ENCODE measurements at places on chromosomes 11 and 22.

GRCh38 chr11:118211006-118211405, 13.8 kb downstream of the JAML start:
- DNase-seq, result no peak

DNA sequence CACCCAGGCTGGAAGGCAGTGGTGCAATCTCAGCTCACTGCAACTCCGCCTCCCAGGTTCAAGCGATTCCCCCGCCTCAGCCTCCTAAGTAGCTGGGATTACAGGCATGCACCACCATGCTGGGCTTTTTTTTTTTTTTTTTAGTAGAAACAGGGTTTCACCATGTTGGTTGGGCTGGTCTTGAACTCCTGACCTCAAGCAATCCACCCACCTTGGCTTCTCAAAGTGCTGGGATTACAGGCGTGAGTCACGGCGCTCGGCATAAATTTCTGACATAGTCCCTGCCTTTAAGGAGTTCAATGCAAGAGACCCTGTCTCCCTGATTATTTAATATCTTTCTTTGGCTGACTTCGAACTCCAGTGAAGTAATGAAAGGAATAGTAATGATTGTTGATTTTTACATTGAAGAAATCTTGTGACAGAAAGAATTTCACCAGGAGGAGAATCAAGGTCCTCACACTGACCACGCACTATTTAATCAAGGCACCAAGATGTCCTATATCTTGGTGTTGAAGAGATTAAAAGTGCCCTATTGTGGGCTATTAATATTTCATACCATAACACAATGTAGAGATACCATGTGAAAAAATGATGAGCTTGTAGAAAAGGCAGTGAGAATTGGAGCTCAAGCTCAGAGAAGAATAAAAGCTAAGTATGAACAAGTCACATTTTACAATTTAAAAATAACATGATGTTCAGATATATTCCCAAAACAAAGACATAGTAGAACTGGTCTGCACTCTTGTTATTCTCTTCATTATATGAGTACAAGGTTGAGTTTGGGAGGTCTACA, 71.6 kb upstream of the BLID start:
- DNase-seq, result no peak

GRCh38 chr11:27064086-27064485, 23.5 kb downstream of the BBOX1 start:
- no peak for DNase-seq

DNA sequence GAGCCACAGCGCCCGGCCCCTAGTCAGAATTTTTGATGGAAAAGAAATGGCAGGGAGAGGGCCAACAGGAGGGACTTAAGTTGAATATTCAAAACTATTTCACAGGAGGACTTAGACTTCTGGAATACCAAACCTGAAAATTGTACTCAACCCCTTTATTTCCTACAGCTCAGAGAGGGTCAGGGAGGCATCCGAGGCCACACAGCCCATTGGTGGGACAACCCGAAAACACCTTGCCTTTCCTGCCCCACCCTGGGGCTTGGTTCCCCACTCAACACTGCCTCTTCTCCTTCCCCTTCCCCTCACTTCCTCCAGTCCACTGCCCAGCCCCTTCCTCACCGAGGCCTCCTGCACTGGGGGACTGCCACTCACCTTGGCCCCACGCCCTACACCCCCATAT, 1.4 kb downstream of the NAALADL1 start:
- no peak for DNase-seq

DNA sequence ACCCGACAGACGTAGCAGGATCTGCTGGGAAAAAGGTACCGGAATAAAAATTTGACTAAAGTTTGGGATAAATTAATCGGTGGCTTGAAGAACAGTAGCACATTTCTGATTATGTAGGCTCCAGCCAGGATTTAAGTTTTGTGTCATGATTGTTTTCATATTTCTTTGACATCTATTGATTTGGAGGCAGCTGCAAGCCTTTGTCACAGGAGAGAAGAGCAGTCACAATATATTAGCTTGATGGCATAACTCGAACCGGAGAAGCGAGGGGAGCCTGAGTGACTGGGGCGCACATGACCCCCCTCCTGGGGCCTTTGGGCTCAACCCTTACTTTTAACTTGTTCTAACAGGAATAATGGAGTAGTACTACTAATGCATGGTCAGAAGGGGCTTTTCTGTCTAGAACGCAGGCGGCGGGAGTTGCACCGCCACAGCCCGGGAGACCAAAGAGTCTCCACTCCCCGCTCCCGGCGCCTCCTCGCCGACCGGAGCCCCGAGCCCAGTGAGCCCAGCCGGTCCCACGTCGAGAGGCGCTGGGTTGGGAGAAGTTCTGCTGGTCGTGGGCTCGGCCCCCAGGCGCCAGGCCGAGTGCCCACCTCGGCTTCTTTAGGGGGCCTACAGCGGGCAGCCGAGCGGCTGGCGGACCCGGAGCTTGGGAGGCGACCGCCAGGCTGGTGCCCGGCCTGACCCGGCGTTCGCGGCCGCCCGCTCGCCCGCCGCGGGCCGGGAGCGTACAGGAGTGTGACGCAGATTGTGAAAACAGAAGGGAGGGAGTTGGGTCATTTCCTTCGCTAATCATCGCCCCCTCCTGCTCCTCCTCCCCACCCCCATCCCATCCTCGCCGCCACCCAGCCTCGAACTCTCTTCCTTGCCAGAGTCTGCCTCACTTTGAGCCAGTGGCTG, 15.7 kb upstream of the PAX6 start:
- DNase-seq, result no peak

DNA sequence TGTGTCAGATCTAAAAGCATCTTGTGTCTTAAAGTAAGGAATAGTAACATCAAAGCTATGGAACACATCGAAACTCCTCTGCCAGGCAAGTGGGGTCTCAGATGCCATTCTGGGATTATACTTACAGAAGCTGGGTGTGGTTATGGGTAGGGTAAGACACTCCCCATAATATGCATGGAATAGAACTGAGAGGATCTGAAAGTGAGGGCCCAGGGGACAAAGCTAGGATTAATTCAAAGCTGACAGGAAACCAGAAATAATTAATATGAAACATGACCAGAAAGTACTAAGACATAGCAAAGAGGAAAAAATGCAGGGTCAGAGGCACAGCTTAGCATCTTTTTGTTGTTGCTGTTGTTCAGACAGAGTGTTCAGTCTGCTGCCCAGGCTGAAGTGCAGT, 40.2 kb upstream of the EED start:
- no peak for DNase-seq

GRCh38 chr22:47225931-47226633, 463.6 kb downstream of the TBC1D22A start:
- no peak for DNase-seq

- DNase-seq, result peak; percentile 20
Observed at GRCh38 chr22:45997077-45997776, 20.3 kb upstream of the WNT7B start.

DNA sequence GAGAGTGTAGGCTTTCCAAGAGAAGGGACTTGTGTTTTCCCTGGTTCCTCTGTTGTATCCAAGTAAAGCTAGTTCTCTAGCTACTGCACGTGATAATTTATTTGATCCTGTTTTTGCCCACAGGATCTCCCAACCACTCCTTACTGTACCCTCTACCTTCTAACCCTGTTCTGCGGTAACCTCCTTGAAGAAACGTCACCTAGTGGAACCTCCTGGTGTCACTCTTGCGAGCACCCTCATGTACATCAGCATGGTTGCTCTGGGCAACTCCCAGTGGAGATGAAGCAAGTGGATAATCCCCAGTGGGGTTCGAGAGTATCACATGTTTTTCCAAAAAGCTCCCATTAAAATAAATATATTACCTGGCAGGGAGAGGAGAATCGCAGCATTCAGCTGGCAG, 108.9 kb upstream of the CLMP start:
- DNase-seq, result no peak

DNA sequence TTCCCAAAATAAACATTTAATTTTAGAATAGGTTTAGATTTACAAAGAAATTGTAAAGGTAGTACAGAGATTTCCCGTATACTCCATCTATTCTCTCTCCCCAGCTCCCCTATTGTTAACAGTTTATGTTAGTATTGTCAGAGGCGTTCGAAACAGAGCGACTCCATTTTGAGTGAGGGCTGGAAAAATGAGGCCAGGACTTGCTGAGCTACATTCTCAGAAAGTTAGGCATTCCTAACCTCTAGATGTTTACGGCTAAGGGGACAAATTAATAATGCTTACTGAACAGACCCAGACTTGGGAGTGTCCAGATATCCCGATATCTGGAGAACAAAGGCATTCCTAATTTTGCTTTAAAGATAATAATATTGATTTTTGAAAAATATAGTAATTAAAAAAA, 12.4 kb upstream of the NUP160 start:
- DNase-seq, result no peak

DNA sequence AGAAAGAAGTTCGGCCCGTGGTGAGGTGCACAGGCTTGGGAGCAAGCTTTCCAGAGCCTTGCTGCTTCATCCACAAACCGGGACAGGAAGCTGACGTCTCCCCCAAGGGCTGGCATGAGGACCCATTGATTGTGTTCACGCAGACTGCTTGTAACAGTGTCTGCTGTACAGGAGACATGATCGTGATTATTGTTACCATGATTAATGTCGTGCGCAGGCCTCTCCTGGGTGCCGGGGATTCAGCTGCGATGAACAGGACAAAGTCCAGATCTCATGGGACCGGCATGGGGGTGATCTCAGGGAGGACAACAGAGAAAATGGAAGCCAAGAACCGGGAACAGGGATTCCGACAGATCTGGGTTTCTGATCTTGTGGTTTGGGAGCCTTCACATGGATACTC, 219.9 kb downstream of the BRD1 start:
- no peak for DNase-seq

DNA sequence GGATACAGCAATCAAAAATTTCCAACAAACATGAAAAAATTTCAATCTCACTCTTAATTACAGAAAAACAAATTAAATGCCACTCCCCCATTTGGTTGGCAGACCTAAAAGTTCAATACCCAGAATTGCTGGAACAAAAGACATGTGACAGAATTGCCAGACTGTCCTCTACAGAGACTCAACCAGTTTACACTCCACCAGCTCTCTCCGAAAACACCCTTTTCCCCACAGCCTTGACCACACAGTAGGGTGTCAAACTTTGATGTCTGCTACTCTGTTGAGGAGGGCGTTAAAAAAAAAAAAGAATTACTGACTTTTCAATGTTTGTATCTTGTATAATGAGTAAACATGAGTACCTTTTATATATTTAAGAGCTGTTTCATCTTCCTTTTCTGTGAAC, 44.7 kb upstream of the YPEL1 start:
- no peak for DNase-seq

- DNase-seq, result no peak
Observed at GRCh38 chr11:45739866-45740265, 65.1 kb upstream of the SLC35C1 start.

- DNase-seq, result peak; percentile 73
Observed at GRCh38 chr22:38353142-38353629, 36.0 kb upstream of the CSNK1E start.

DNA sequence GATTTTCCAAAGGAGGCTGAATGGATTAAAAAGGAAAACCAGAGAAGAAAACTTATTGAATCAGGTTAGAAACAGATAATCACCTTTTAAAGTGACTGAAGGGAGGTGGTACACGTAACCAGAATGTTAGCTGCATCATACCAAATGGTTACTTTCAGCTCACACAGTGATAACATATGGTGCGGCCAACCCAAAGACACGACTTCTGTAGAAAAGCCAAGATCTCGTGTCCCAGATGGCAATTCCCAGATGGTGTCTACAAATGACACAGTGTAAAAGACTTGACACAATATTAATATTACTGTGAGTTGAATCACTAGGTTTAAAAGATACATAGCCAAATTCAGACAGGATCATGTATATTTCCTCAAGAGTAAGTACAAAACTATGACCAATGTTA, 5.2 kb downstream of the PPP2R1B start:
- DNase-seq, result no peak

DNA sequence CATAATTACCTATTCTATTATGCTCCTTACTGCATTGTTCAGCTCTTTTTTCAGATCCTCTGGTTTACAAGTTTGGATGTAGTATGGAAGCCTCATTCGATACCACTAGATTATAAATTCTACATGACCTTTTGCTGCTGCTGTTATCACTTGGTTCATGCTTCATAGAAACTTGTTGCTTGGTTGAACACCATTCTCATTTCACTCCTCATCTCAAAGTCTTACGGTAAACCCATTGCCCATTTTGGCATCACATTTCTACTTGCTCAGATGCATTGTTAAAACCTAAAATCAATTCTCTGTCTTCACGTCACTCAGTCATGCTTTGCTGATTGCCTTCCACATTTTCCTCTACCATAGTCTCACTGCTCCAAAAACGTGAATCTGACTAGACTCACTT, 155.5 kb upstream of the DDI1 start:
- no peak for DNase-seq

DNA sequence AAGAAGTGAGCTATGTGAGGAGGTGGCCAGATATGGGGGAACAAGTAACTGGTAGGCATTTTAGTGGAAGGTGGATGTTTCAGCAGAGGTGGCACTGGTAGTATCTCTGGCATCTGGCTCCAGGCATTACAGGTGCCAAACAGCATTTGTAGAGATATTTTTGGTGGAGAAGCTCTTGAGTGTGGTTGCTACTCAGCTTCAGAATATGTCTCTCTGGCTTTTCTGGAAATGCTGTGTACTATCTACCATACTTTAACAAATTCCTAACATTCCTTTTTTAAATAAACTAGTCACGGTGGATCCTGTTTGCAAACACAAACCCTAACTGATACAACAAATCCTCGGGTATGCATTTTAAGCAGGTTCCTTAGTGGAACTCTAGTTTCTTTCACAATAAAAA, 128.0 kb downstream of the BARX2 start:
- DNase-seq, result no peak

DNA sequence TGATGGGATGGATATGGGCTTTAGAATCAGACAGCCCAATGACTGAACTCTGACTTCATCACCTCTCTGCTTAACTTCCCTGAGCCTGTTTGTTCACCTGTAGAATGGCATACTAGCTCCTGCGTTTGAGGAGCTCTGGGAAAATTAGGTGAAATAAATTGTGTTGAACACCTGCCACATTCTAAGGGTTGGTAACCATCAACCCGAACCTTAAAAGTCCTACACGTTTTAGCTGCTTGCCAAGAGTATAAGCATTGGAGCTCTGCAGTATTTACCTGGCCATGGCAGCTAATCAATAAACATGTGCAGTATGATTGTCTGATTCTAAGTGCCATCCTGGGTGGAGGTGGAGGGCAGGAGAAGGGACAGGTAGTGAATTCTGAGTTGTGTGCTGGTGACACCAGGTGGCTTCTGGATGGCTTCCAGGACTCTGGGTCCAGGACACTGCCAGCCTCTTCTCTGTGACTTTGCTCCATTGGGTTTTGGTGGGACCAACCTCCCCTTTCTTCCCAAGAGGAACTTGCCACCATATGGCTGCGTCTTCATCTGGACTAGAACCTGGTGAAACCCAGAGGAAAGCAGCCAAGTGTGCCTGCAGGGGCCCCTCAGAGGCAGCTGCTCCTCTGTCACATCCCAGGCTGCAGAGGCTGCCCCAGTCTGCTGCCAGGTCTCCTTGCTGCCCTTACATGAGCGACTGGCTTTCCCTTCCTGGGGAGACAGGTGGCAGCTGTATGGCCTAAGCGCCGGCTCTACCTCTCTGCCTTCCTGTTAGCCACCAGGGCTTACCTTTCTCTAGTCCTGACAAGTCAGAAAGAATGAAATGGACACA, 85.6 kb downstream of the CACNG2 start:
- no peak for DNase-seq
